ENCODE measurements at places on chromosomes 1 and 21. TPM values are rescaled to one million over a fixed set of nuclear protein-coding genes. Genes with fewer than 3 reads are reported as not detected.
A peak's percentile ranks its signal among the peaks of the same experiment; 100 is the strongest.

- no peak overlapping the region for H3K4me3 ChIP-seq
- H3K36me3 ChIP-seq: no peaks in the 10 kb centered on the region
- no peak overlapping the region for H3K27ac ChIP-seq
- no peak for DNase-seq
Observed at GRCh38 chr1:173430677-173431303, 46.3 kb upstream of the PRDX6 start.

The VHLL gene
- total RNA-seq: not detected

GRCh38 chr21:14613486-14614224 lies 67.5 kb upstream of the SAMSN1 start:
- H3K27ac ChIP-seq: no peak overlapping the region
- peaks cover 20% of the 10 kb centered on the region for H3K36me3 ChIP-seq
- no peak for DNase-seq
- peaks cover 17% of the 10 kb centered on the region for H3K4me1 ChIP-seq
- H3K4me3 ChIP-seq: no peak overlapping the region

- H3K27ac ChIP-seq: no peak overlapping the region
- peaks cover 1% of the 10 kb centered on the region for H3K4me1 ChIP-seq
- no peak for DNase-seq
- H3K4me3 ChIP-seq: no peak overlapping the region
- peaks cover 24% of the 10 kb centered on the region for H3K36me3 ChIP-seq
Observed at GRCh38 chr1:27745466-27745865, 19.7 kb downstream of the FAM76A start.

DNA sequence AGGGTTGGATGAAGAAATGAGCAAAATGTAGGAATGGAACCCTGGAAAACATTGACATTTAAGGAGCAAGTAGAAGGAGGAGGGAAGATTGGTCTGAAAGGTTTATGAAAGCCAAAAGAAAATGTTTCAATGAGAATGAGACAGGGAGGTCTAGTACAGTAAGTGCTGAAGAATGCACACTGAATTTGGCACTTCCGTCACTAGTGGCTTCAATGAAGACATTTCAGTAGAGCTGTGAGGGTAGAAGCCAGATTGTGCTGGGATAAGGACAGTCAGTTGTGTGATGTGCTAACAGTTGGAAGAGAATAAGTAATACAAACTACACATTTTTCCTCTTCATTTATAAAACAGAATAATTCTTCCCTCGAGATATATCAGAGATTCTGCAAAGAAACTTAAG lies 17.1 kb downstream of the THEM4 start:
- no peak overlapping the region for H3K27ac ChIP-seq
- H3K4me1 ChIP-seq: peaks cover 19% of the 10 kb centered on the region
- DNase-seq: no peak
- no peaks in the 10 kb centered on the region for H3K27me3 ChIP-seq
- no peak overlapping the region for H3K4me3 ChIP-seq

The LEFTY1 gene
- total RNA-seq: 0.19 TPM

DNA sequence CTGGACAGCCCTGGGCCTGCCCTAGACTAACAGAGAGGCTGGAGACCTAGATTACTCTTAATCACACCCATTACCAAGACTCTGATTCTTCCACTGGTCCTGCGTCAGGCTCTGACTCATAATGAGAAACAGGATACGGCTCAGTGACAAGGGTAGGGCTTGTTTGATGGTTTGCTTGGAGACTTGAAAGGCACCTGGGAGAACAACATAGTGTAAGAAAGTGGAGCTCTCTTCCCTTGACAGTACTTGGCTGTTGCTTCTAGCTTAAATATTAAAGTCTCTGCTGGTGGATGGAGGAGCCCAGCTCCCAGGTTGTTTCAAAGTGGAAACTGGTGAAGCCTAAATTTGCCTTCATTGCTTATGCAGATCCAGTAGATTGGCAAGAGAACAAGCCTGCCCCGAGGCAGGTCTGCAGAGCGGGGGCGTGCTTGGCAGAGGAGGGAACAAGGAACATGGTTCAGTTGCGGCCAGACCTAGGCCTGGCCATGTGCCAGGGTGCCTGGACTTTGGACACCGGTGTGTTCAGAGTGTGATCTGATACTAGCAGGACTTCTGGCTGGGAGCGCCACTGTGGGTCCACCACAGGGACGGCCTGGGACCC lies 480.6 kb downstream of the CAMTA1 start:
- no peak overlapping the region for H3K27ac ChIP-seq
- DNase-seq: no peak
- H3K4me3 ChIP-seq: no peak overlapping the region
- H3K36me3 ChIP-seq: peaks cover 2% of the 10 kb centered on the region
- H3K27me3 ChIP-seq: peaks cover 5% of the 10 kb centered on the region

GRCh38 chr1:9559673-9560072 lies 20.4 kb downstream of the SLC25A33 start:
- H3K36me3 ChIP-seq: peaks cover 29% of the 10 kb centered on the region
- H3K27ac ChIP-seq: no peak overlapping the region
- no peak for DNase-seq
- H3K4me3 ChIP-seq: peak overlapping the region; percentile 19
- H3K27me3 ChIP-seq: no peaks in the 10 kb centered on the region
- H3K4me1 ChIP-seq: peaks cover 19% of the 10 kb centered on the region

The SUSD4 gene
- 0.17 TPM for total RNA-seq

DNA sequence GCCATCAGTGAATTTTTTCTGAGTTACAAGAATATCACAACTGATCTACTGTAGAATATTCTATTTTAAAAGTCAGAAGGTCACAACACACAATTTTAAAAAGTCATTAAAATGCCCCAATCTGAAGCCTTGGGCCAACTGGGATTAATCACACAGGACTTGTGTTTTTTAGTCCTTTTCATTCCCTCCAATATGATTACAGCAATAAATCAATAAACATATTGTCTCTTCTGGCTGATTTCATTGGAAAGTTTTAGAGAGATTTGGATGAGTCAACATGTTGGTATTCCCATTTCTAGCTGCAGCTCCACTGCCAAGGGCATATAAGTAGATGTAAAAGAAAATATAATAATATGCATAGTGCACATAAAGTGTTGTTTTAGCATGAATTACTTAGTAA lies 85.8 kb downstream of the NIBAN1 start:
- peaks cover 6% of the 10 kb centered on the region for H3K4me1 ChIP-seq
- no peak for DNase-seq
- H3K4me3 ChIP-seq: no peak overlapping the region
- H3K36me3 ChIP-seq: peaks cover 5% of the 10 kb centered on the region
- H3K27ac ChIP-seq: no peak overlapping the region

- no peak overlapping the region for H3K4me3 ChIP-seq
- peaks cover 3% of the 10 kb centered on the region for H3K27me3 ChIP-seq
- no peak overlapping the region for H3K27ac ChIP-seq
- DNase-seq: no peak
- H3K36me3 ChIP-seq: no peaks in the 10 kb centered on the region
Observed at GRCh38 chr1:235552146-235552716, 48.0 kb upstream of the B3GALNT2 start.

DNA sequence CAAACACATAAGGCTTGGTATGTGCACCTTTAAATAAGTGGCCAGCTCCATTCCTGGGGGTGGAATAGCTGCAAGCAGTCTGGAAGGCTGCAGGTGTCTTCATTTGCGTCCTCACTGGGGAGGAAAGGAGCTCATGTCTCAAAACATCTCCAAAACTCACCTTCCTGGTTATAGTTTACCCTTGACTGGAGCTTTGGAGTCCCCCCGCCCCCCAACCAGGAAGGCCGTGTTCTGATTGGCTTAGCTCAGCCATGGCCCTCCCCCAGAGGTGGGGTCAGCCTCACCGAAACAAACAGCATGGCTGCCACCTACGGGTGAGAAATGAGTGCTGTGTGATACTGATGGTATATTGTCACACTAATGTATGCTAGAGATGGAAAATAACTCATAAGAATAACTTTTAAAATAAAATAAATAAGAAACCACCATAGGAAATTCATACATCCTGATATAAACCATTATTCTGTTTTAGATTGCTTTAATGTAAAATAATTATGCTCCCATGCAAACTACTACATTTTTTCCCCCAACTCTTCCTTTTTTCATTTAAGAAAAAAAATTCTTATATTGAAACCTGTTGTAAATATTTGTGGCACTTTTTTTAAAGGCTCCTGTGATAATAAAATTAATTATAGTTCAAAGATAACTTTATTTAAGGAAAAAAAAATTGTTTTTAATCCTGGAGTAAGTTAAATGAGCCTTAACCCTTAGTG lies 90.8 kb downstream of the ZP4 start:
- no peaks in the 10 kb centered on the region for H3K36me3 ChIP-seq
- H3K27ac ChIP-seq: no peak overlapping the region
- no peaks in the 10 kb centered on the region for H3K4me1 ChIP-seq

The ZNF593OS gene
- not detected for total RNA-seq

The E2F2 gene
- 44.2 TPM for total RNA-seq

DNA sequence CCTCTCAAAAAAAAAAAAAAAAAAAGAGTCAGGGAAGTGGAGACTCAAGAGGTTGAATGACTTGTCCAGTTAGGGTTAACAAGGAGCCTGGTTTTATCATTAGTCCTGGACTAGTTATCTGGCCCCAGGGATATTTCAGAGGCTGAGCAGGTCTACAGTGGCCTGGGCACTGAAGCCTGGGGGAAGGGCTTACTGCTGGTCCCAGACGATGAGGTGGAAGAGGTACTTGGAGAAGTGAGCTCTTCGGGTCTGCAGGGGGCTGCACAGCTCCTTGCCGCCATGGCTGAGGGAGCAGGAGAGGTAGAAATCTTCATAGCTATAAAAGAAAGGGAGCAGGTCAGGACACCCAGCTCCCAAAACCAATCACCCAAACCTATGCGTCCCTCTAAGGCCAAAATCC lies 40.1 kb downstream of the PIK3C2B start:
- H3K27me3 ChIP-seq: no peaks in the 10 kb centered on the region
- peaks cover 24% of the 10 kb centered on the region for H3K36me3 ChIP-seq
- DNase-seq: no peak
- no peak overlapping the region for H3K4me3 ChIP-seq

- H3K36me3 ChIP-seq: no peaks in the 10 kb centered on the region
- no peak overlapping the region for H3K27ac ChIP-seq
- no peaks in the 10 kb centered on the region for H3K4me1 ChIP-seq
- H3K4me3 ChIP-seq: no peak overlapping the region
- no peaks in the 10 kb centered on the region for H3K27me3 ChIP-seq
Observed at GRCh38 chr1:105785021-105785420, 1271.5 kb upstream of the PRMT6 start.

DNA sequence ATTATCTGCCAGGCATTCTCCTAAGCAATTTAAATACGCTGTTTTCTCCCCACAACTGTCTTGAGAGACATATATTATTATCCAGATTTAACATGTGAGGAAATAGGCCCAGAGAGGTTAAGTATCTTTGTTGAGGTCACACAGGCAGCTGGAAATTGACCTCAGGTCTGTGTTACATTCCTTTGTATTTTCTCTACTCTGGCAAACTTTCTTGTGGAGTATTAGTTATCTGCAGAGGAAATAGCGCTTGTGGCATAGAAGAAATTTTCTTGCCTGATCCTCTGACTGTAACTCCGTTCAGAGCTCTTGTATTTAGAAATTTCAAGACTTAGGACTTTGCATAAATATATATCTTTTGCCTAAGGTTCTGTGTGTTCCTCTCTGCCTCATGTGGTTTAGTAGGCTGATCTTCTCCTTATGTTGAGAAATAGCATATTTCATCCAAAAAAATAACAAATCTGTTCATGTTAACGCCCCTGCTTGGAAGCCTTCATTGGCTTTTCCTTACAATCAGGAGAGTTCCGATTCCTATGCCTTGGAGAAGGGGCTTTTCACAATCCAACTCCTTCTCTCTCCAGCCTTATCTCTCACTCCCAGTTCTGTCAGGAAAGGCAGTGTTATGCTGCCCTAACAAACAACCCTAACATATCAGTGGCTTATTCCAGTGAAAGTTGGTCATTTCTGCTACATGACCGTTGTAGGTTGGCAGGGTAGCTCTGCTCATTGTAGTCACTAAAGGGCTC lies 2.5 kb upstream of the JUN start:
- H3K4me3 ChIP-seq: peak overlapping the region; percentile 93
- no peaks in the 10 kb centered on the region for H3K27me3 ChIP-seq
- H3K36me3 ChIP-seq: peaks cover 34% of the 10 kb centered on the region
- H3K27ac ChIP-seq: no peak overlapping the region
- H3K4me1 ChIP-seq: peaks cover 18% of the 10 kb centered on the region

GRCh38 chr21:46674430-46675007 lies 39.0 kb downstream of the PRMT2 start:
- no peak overlapping the region for H3K27ac ChIP-seq
- no peak for DNase-seq
- H3K4me1 ChIP-seq: peaks cover 3% of the 10 kb centered on the region
- no peaks in the 10 kb centered on the region for H3K36me3 ChIP-seq
- H3K27me3 ChIP-seq: peaks cover 13% of the 10 kb centered on the region
- no peak overlapping the region for H3K4me3 ChIP-seq

GRCh38 chr21:36716836-36717235 lies 17.9 kb downstream of the SIM2 start:
- H3K27me3 ChIP-seq: peaks cover 58% of the 10 kb centered on the region
- no peaks in the 10 kb centered on the region for H3K4me1 ChIP-seq
- no peak for DNase-seq
- no peak overlapping the region for H3K4me3 ChIP-seq

- H3K4me1 ChIP-seq: peaks cover 19% of the 10 kb centered on the region
- H3K4me3 ChIP-seq: no peak overlapping the region
- peaks cover 3% of the 10 kb centered on the region for H3K36me3 ChIP-seq
- H3K27me3 ChIP-seq: no peaks in the 10 kb centered on the region
- no peak for DNase-seq
- peak overlapping the region; percentile 51 for H3K27ac ChIP-seq
Observed at GRCh38 chr1:235898126-235898525, 31.4 kb upstream of the LYST start.

DNA sequence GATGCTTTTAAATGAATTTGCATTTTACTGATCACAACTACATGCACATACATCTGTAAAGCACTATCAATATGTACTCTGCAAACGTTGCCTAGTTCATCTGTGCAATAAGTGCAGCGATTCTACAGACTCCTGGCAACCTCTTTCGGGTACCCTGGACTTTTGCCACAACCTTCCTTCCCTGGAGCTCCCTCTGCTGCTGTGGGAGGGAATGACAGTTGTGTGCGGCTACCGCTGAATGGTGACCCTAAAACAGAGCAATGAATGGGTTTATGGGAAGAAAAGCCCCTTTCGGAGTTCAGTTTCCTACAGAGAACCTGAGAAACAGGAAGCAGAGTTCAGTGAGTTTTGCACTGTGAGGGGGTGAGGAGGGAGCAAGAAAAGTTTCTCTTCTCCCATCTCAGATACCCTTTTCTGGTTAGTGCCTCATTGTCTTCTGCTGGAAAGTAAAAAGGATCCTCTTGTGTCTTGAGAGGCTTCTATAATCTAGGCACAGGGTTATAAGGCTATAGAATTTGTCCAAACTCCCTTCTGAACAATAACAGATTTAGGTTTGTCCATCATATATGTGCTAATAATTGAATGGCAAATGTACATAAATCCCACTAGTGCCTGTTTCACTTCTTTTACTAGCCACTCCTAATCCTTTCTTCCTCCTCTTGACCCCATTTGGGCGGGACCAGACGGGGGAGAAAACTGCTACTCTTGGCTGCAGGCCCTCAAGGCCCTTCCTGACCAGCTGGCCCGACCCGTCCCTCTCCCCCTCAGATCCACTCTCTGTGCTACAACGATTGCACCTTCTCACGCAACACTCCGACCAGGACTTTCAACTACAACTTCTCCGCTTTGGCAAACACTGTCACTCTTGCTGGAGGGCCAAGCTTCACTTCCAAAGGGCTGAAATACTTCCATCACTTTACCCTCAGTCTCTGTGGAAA lies 19.8 kb upstream of the SARS1 start:
- no peak overlapping the region for H3K27ac ChIP-seq
- DNase-seq: peak; percentile 76
- H3K27me3 ChIP-seq: no peaks in the 10 kb centered on the region
- H3K36me3 ChIP-seq: no peaks in the 10 kb centered on the region

The DNAI4 gene
- total RNA-seq: 4.2 TPM

GRCh38 chr1:9315411-9316079 lies 22.9 kb downstream of the SPSB1 start:
- no peak overlapping the region for H3K4me3 ChIP-seq
- H3K4me1 ChIP-seq: peaks cover 14% of the 10 kb centered on the region
- no peaks in the 10 kb centered on the region for H3K27me3 ChIP-seq
- H3K27ac ChIP-seq: no peak overlapping the region
- no peaks in the 10 kb centered on the region for H3K36me3 ChIP-seq

The OR14K1 gene
- total RNA-seq: not detected
